Activated CD4-positive, alpha-beta T cell treated with anti-CD3 and anti-CD28 coated beads, Interleukin-2, amount 10 ng/mL, durations not matched to agents 7 days and 5 days (primary cell): ENCODE measurements at places on chromosomes 3 and 15. TPM values are rescaled to one million over a fixed set of nuclear protein-coding genes. Genes with fewer than 3 reads are reported as not detected.
A peak's percentile ranks its signal among the peaks of the same experiment; 100 is the strongest.

DNA sequence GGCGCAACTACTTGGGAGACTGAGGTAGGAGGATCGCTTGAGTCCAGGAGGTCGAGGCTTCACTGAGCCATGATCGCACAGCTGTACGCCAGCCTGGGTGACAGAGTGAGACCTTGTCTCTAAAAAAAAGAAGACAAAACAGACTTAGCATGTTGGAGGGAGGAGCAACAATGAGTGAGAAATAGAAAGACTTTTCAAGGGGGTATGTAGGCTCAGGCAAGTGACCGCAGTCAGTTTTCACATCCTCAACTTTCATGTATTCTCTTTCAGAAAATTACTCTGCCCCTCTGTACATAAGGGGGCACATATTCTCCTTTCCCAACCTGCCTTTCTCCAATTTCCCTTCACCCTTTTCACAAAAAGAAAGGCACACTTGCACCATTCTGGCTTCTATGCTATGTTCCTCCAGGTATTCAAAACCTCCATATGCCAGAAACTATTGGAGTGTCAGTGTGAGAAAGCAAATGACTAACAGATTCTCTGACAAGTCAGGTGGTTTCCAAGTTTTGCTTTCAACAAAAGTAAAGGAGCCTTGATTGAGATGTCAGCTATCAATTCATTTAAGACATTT lies 7.6 kb downstream of the NSUN3 start:
- DNase-seq, result no peak

DNA sequence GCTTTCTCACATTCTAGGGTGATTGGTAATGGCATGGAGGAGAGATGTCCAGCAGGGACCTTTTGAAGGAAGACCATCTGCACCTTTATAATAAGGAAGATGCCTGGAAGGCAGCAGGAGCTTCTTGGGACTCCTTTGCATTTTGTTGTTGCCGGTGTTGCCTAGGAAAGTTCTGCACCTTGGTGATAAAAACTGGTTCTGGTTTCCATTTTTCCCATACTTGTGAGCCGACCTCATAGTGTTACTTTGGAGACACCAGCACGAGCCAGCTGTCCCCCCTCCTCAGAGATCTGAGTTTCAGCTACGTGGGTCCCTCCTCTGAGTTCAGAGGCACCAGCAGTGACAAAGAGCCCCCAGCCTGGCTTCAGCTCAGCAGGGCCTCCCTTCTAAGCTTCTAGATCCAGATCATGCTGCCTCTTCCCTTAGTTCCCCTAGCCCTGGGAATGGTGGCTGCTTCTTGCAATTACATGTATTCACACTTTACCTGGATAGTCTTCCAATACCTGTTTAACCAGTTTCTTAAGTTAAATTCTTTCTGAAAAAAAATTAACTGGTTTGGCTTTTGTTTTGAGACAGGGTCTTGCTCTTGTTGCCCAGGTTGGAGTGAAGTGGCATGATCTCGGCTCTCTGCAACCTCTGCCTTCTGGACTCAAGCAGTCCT lies 18.0 kb upstream of the FSTL1 start:
- DNase-seq, result no peak

DNA sequence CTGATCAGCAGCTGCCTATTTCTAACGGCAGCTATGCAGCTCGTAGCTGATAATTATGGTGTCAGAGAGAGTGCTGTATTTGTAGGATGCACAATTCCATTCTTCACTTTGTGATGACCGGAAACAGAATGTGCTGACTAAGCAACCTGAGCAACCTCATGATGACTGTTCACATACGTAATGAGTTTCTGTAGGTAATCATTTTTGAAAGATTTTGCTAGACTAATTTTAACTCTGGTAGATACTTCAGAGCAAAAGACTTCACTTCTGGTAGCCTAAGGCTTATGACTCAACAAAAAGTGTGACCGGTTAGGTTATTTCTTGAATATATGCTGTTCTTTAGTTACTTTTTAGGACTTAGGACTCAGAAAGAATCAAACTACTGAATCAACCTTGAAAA lies 567.7 kb downstream of the NAALADL2 start:
- no peak for DNase-seq

GRCh38 chr3:58101499-58102389 lies 93.5 kb downstream of the FLNB start:
- no peak for DNase-seq

- DNase-seq, result peak; percentile 35
Observed at GRCh38 chr3:49339581-49339940, 292 bp downstream of the USP4 start.

Gene ZIC1
- not detected for total RNA-seq

GRCh38 chr3:36380221-36381031 lies at the start of gene STAC:
Gene STAC, plus strand, starts transcription at chr3:36380504. Its CDS starts 140 bp downstream, at chr3:36380644.
- DNase-seq, result peak; percentile 8

DNA sequence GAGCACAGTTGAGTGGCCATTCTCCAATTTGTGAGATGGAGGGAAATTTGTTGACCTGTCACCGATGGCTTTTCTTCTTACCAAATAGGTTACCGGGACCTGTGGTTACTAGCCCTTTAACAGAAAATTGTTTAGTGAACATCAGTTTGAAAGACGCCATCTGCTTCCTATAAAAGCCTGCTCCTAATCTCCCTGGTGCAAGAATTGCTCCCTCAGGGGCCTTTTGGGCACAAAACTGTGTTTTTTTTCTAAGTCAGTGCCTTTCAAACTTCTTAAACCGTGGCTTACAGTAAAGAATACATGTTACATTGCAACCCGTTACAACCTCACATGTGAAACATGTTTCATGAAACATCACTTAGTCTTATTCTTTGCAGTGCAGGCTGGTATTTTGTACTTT lies 15.0 kb downstream of the CACNA2D3 start:
- no peak for DNase-seq
